ENCODE measurements at places on chromosomes 6 and 20.

GRCh38 chr20:12435268-12435667, 517.6 kb downstream of the BTBD3 start:
- DNase-seq, result no peak

DNA sequence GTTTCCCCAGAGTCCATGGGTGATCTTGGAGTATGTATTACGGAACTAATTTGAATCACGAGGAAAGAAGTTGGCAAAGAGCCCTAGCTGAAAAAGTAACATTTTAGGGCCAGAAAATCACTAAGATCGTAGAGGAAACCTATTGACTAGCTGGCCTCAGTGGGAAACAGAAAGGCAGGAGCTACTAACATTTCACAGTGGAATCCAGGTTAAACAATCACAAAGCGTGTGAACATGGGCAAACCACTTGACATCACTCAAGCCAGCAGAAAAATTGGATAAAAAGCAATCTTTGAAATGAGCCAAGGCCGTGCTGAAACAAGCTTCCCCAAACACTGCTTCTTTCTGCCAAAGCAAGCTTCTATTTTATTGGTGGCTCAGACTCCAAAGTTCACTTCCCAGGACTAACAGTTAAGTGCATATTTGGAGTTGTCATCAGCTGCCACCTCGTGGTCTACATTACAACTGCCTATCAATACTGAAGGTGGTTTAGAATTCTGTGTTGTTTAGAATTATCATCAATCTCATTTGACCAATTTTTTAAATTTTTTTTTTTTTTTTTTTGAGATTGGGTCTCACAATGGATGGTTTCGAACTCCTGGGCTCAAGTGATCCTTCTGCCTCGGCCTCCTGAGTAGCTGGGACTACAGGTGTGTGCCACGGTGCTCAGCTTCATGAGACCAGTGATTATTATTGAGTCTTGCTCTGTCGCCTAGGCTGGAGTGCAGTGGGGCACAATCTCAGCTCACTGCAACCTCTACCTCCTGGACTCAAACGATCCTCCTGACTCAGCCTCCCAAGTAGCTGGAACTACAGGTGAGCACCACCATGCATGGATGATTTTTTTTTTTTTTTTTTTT, 10.6 kb downstream of the RPS10 start:
- DNase-seq, result no peak

DNA sequence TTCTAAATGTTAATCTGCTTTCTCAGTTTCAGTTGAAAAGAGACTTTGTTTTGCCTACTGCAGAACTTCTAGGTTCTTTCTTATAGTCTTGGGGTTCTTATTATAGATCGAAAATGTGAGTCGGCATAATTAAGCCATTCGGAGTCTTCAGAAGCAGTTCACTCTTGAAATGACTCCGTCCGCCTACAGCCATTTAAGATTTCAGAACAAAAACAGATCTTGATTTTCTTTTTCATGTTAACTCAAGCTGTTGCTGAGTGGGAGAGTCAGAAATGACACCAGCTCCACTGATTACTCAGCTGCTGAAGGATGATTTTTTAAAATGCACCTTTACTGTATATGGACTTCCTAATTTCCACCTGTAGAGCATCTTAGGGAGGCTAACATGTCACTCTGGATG, 15.9 kb downstream of the PRDM1 start:
- DNase-seq, result no peak

DNA sequence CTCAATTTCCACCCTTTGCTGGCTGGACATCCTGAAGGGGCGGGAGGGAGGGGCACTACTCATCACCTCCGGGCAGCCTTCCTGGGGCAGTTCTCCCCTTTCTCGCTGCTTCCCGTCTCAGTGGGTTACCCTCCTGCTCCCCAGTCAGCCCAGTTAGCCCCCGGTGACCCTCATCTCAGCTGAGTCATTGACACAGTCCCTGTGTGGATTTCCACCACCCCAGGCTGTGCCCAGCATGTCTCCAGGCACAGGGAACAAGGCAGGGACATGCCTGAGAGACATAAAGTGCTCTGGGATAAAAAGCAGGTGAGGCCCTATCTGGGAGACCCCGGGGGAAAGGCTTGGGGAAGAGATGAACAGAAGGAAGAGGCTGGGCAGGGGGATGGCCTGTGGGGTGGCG, 29.9 kb upstream of the HMGA1 start:
- DNase-seq, result no peak

- no peak for DNase-seq
Measured at GRCh38 chr6:46050845-46051405, 35.3 kb upstream of the CLIC5 start.

- no peak for DNase-seq
Measured at GRCh38 chr6:28865401-28866204, 58.2 kb downstream of the TRIM27 start.

DNA sequence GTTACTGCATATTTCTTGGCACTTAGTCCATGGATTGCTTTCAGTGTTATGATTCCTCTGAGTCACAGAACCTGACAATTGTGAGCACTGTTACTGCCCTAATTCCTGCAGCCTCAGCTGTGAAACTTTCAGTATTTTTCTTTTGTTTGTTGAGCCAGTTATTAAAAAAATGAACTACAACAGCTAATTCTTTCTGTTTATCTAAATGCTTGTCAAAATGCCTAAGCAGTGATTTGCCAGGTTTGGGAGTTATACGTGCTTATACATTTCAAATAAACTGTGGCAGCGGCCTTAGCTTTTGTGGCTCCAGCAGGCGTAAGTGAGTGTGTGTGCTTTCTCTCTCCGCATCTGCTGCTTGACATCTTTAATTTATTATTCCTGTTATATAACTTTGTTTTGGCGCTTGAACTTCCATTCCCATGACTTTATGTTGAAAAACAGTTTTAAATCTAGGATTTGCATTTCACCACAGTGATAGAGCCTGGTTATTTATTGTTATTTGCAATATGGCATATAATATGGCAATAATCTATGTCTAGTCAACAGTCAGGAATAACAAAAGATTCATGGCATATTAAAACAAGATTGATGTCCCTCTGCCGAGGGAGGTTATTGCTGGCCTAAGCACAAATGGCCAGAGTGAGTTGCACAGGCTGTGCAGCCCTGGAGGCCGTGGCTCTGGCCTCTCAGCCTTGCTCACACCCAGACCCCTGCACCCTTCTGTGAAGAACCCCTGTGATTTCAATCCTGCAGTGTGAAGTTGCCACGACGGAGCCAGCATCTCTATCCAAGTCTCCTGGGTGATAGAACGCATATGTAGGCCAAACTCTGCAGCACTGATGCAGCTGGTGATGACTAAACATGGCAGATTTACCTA, 303.4 kb downstream of the THBS2 start:
- no peak for DNase-seq

- DNase-seq, result no peak
Measured at GRCh38 chr6:106158816-106159215, 72.7 kb downstream of the PRDM1 start.

DNA sequence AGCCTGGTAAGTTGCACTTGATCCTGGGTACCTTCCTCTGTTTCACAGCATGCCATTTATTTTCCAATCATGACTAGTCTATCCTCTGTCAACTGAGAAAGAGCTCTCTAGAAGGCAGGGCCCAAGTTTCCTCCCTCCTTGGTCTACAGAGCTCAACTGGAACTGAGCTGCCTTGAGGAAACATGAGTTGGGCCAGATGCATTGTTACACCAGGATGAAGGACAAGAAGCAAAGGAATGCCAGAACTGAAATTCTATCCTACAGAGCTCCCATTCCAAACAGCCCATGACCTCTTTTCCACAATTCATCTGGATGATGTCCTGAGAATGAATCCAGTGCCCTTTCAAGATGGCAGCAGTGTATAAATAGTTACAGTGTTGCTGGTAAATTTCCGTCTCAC, 66.7 kb upstream of the E2F3 start:
- DNase-seq, result no peak

- DNase-seq, result no peak
Measured at GRCh38 chr6:138455746-138456400, 43.4 kb downstream of the NHSL1 start.

DNA sequence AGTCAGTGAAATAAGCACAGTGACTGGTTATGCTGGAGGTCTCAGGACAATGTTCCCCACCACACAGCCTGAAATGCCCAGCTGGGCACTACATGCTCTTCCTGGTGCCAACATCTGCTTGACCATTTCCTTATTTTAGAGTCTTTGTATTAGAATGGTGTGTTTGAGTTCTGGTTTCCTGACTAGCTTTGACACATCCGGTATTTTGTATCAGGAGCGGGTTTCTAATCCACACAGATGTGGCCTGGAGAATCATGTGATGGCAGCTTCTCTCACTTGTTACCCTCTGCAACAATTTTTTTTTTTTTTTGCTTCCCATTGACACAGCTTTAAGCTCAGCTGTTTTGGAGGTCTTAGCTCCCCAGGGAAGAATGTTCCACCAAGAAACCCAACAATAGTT, 164.5 kb upstream of the CST7 start:
- DNase-seq, result no peak

GRCh38 chr6:158285656-158286021, 26.6 kb upstream of the TULP4 start:
- no peak for DNase-seq

DNA sequence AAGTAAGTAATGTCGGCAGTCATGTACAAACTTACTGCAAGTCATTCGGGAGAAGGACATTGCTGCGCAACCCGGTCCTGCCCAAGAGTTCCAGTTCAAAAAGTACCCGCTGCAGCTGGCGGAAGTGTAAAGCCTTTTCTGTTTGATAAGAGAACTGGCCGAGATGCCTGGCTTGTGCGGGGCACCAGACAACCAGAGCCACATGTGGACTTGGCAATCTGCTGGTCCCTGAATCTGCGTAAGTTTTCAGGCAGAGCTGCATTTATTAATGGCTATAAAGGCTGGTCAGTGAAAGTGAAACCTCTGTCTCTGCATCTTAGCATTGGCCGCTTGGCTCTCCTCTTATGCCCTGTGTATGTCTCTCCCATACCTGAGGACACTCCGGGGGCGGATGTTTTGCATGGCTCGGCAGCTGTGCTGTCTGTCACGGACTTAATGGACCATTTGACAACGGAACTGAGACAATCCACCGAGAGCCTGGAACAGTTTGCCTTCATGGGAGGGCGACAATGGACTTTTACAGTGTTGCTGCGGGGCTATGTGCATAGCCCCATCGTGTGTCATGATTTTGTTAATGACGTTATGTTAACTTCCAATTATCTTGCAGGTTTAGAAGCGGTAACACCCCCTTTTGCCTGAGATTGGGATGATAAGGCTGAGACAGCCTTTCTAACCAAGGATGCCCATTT, 19.8 kb upstream of the RGS17 start:
- no peak for DNase-seq

- no peak for DNase-seq
Measured at GRCh38 chr20:6086868-6087267, 33.0 kb upstream of the LRRN4 start.

DNA sequence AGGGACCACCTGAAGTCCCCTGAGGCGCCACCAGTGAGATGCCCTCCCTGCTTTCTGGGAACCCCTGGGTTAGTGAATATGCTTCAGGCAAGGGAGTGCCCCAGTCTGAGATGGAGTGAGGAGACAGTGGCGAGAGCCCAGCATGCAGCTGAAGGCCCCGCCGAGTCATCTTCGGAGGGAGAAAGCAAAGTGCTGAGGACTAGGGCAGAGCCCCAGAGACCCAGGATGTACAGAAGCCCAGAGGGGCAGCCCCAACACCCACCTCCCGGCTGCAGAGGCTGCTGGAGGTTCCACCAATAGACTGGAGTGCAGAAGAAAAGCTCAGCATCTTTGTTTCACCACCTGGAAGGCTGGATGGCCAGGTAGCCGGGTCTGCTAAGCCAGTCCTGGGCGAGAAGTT, 14.1 kb downstream of the ANKRD60 start:
- DNase-seq, result no peak

- DNase-seq, result peak; percentile 33
Measured at GRCh38 chr6:168542301-168542700, 101.3 kb downstream of the SMOC2 start.

DNA sequence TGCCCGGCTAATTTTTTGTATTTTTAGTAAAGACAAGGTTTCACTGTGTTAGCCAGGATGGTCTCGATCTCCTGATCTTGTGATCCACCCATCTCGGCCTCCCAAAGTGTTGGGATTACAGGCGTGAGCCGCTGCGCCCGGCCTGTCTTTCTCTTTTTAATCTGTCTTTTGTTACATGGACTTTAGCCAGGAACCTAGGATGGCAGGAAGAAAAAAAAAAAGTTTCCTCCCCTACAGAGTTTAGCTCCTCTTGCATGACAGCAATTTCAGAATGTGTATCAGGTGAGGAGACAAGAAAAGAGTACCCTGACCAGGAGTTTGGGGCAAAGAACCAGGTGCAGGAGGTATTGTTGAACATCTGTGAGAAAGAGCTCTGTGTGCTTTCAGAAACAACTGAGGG, 21.4 kb upstream of the TXLNB start:
- no peak for DNase-seq

- DNase-seq, result no peak
Measured at GRCh38 chr20:6081236-6081635, 27.4 kb upstream of the LRRN4 start.

DNA sequence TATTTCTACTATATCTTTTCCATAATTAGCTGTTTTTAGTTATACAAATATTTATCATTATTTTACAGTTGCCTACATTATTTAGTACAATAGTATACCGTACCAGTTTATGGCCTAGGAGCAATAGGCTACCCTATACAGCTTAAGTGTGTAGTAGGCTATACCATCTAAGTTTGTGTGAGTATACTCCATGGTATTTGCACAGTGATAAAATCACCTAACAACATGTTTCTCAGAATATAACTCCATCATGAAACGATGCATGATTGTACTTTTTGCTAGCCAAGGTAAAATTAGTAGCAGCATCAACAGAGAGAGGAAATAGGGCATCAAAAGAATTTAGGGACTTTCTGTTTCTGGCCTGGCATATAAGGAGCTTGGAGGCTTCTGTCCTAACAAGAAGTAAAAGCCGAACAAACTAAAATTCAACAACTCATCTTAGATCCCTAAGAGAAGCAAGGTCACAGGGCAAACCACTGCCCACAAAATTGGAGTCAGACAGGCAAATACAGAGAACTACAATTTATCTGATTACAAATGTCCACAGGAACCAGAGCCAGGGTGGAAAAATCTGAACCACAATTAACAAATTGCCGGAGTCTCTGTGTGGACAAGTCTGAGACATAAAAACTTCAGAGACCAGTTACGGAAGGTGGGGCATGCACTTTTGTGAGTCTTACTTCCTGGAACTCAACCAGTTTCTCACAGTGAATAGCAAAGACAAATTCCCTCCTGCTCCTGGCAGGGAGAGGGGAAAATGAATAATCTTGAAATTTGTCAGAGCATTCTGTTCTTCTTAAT, 671.4 kb downstream of the RFPL4B start:
- peak; percentile 20 for DNase-seq

DNA sequence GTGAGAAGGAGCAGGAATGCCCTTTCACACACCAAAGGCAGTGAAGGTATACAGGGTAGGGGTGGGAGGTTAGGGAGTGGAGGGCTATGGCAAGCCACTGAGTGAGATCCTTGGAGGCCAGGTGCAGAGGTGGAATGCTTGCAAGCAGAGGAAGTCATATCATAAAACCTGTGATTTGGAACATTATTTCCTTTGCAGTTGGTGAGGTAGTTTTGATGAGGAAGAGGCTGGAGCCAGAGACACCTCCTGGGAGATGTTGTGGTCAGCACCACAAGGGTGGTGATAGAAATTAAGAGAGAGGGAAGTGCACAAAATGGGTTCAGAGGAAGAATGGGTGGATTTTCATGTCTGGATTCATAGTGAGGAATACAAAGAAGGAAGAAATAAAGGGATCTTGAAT, 73.0 kb downstream of the PLCB4 start:
- DNase-seq, result no peak
